ENCODE measurements at places on chromosomes 1 and 21.
A peak's percentile ranks its signal among the peaks of the same experiment; 100 is the strongest.

DNA sequence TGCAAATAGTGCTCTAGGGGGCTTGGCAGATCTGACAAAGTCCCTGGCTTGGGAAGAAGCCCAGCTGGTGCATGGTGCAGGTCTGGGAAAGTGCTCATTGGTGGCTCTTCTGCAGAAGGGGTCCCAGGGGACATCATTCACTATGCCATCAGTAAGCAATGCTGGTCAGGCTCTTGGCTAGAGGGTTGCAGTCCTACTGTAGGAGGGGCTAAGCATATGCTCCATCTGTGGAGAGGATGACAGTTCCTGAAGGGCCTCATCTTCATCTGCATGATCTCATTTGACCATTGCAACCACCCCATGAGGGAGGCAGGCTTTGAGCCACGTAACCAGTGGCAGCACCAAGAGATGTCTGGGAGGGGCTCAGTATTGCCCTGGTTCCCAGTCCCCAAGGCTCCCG lies 31.5 kb upstream of the VASH2 start:
- DNase-seq: no peak

- DNase-seq: no peak
Observed at GRCh38 chr1:181972256-181972655, 89.3 kb downstream of the ZNF648 start.

- no peak for DNase-seq
Observed at GRCh38 chr21:40622531-40622930, 224.4 kb downstream of the DSCAM start.

DNA sequence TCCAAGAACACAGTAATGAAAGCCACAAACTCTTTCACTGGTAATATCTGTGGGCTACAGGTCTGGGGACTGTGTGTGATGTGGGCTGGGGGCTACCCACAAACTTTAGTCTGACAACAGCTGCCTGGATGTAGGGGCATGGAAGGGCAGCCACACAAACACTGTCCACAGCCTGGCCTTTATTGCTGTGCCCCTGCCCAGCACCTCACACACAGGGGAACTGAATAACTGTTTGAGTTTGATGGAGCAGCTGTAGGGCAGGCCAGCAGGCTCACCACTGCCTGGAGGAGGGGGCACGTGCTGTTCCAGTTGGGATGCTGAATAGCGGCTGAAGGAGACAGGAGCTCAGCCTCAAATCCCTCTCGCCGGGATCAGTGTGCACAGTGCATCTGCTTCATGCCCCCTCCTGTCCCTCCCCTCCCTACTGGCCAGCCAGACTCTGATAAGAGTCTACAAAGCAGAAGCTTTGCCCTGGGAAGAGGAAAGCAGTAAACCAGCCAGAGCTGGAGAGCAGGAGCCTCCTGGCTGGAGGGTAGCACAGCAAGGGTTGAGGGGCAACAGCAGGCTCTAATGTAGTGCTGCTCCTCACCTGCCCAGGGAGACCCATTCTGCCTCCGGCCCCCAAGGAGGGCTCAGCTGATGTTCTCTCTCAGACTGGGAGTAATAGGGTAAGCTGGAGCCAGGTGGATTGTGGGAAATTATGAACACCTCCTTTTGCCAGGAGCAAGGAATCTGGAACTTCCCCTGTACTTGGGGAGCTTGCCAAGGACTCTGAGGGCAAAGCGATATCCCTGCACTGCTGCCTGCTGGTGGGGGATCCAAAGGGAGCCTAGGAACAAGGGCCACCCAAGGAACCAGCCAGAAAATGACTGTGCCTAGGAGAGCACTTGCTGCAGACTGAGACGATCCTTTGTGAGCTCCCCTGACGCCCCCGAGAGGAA lies 70.2 kb upstream of the GOLT1A start:
- no peak for DNase-seq

GRCh38 chr1:227774051-227774731 lies 39.0 kb downstream of the SNAP47 start:
- no peak for DNase-seq

DNA sequence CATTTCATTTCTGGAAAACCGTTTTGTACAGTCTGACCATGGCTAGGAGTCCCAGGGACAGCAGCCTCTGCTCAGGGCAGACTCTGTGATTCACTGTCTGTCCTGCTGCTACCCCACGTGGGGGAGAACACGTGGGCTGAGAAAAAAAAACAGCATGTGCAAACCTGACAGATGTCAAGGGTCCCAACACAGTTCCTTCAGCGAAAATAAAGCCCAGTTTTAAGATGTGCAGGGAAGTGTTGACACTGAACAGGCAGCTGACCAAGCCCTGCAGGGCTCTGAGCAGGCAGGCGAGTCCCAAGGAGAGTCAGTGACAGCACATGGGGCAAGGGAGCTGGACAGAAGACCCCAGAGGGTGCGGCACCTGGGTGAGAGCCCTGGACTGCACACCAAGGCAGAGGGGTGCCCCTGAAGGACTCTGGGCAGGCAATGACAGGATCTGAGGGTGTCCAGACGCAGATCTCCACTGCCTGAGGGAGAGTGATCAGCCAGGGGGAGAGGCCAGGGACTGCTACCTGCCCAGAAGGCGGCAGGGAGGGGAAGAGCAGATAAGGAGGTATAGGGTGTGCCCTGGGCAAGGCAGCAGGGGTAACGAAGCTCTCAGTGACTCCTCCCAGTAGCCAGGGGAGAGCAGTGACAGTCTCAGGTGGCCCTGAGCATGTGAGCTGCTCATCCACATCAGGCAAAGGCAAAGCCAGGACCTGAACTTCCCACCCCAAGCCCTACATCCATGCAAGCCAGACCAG lies 5.1 kb upstream of the SPATC1L start:
- DNase-seq: no peak

GRCh38 chr21:20882462-20883407 lies 115.5 kb upstream of the NCAM2 start:
- no peak for DNase-seq

- peak; percentile 39 for DNase-seq
Observed at GRCh38 chr1:202009326-202010179, 834 bp upstream of the ELF3 start.

DNA sequence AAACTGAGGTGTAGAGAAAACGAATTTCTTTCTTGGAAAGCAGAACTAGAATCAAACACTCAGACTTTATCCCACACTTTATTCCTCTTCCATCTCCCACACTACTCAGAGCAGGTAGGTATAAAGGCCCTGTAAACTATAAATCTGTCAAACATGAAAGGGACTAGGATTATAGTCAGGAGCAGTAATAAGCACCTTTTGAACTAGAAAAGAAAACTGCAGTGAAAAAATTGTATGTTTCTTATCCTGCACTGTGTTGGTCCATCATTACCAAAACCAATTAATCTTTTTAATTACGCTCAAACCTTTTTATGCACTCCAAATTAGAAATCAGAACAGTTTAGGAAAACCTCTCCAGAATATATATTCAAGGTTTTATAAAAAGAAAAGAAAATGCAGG lies 47.6 kb downstream of the LPAR3 start:
- DNase-seq: no peak

- no peak for DNase-seq
Observed at GRCh38 chr1:234975122-234975940, 153.3 kb downstream of the TOMM20 start.

DNA sequence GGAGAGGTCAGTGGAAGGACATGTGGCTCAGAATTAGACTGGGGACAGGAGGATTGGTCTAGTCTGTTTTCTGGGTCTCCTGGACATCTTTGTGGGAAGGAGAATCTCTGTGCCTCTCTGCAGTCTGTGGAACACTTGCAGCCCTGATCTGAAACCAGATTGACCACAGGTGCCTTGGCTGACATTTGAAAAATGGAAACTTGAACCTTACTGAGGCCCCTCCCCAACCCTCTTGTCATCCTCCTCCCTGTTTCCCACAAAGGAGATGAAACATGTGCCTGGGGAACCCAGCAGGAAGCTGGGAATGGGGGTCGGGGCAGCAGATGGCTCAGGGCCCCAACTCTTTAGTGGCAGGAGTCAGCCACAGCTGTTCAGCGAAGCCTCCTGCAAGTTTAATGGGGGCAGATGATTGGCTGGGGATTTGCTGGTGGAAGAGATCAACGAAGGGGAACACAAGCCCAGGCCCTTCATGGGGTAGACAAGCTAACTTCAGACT lies 18.1 kb downstream of the VASH2 start:
- DNase-seq: no peak

DNA sequence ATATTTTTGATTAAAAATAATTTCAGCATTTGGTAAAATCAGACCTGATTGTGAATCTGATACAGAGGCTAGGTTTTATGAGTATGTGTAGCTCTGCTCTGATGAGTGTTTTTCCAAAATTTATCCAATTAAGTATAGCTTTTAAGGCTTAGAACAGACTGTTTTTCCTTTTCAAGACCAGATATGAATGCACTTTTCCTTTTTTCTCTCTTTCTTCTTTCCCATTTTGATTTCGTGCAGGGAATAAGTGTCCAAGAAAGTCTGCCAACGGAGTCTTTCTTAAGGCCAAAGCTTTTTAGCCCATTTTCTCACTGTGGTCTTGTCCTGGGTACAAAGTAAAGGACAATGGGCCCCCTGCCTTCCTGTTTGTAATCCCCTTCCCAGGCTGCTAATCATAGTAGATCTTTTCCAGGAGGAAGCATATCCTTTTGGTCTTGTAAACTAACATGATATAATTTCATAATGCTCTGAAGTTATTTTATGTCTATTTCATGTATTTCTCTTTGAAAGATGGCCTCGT lies 2.9 kb downstream of the KIF1B start:
- DNase-seq: no peak

DNA sequence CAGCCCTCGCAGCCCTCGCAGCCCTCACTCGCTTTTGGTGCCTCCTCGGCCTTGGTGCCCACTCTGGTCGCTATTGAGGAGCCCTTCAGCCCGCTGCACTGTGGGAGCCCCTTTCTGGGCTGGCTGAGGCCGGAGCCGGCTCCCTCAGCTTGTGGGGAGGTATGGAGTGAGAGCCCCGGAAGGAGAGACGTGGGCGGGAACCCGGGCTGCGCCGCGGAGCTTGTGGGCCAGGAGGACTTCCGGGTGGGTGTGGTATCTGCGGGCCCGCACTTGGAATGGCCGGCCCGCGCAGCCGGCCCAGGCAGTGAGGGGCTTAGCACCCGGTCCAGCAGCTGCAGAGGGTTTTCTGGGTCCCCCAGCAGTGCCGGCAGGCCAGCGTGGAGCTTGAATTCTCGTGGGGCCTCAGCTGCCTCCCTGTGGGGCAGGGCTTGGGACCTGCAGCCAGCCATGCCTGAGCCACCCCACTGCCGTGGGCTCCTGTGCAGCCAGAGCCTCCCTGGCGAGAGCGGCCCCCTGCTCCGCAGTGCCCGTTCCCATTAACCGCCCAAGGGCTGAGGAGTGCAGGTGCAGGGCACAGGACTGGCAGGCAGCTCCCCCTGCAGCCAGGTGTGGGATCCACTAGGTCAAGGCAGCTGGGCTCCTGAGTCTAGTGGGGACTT lies 9.9 kb upstream of the CFHR2 start:
- DNase-seq: no peak

- no peak for DNase-seq
Observed at GRCh38 chr1:113610372-113610771, 148.9 kb downstream of the PHTF1 start.

DNA sequence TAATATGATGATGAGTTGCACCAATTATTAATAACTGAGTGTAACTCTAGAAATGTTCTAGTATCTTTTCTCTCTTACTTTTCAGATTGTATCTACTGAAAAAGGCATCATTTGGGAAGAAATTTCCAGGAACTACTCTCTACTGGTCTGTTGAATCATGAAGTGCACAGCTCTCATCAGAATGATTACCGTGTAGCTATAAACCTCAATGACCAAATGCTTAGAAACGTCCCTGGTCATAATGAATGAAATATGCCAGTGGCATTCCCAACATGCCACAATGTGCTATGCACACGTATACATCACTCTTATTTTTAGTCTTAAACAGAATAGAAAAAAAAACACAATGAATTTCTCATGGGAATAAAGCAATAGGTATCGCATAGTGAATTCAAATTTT lies 534.3 kb upstream of the OLFM3 start:
- no peak for DNase-seq

DNA sequence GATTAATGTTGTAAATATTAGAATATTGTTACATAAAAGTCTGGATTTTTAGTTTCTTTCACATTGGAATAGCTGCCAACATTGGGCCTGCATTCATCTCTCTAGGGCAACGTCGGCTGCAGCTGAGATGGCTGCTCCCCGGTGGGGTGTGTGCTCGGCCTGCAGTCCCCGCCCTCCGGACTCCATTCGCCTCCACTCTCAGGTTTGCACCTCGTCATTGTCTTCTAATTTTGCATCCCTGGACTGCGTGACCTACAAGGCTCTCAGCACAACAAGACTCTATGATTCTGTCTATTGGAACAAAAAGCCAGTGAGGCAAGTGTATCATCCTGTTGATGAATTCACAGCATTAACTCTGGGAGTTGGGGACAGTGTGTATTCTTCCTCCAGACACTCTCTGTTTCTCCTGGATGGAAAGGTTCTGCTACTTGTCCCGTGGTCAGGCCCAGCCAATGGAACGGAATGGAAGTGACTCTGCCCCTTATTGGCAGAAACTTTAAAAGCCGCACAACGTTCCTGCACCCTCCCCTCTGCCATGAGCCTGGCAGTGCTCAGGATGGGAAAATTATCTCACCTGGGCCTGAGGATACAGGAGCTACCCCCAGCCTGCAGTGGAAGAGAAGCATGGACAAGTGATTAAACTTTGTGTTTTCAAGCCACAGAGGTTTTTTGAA lies 105.0 kb upstream of the SAMD11 start:
- no peak for DNase-seq

DNA sequence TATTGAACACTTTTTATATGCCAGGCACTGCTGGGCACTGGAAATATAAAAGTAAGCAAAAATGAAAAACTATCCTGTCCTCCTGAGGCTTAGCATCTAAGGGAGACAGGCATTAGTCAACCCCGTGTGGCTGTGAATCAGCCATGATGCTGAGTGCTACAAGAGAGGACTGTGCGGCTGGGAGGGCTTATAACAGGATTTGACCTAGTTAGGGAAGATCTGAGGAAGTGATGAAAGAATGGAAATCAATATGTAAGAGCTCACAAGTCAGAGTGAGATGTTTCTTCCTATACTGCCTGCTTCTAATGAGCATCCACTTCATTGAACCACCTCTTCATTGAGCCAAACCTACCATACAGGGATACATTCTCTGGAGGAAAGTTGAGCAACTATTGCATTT lies 15.1 kb downstream of the TRIM45 start:
- DNase-seq: no peak

- DNase-seq: no peak
Observed at GRCh38 chr1:40868051-40868723, 6.0 kb upstream of the CITED4 start.

DNA sequence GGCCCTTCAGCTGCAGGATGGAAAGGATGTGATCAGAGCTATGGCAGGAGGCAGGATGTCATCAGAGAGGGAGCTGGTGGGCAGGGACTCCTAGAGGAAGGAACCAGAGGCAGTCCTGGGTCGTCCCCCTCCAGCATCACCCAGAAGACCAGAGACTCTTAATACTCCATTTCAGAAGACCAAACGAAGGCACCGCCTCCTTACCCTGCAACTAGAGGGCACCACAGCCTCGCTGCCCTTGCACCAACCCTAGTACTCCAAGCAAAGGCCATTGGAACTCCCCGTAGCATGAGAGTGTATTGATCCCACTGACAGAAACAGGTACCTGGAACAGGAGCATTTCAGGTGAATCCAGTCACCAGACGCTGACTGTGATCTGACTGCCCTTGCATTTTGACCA lies 598.1 kb downstream of the NPHP4 start:
- DNase-seq: no peak

GRCh38 chr1:11286735-11287410 lies 13.9 kb downstream of the UBIAD1 start:
- DNase-seq: no peak

All from effector memory CD4-positive, alpha-beta T cell (primary cell).